GM04504 (cell line): ENCODE measurements at places on chromosomes 13 and 19.
A peak's percentile ranks its signal among the peaks of the same experiment; 100 is the strongest.

DNA sequence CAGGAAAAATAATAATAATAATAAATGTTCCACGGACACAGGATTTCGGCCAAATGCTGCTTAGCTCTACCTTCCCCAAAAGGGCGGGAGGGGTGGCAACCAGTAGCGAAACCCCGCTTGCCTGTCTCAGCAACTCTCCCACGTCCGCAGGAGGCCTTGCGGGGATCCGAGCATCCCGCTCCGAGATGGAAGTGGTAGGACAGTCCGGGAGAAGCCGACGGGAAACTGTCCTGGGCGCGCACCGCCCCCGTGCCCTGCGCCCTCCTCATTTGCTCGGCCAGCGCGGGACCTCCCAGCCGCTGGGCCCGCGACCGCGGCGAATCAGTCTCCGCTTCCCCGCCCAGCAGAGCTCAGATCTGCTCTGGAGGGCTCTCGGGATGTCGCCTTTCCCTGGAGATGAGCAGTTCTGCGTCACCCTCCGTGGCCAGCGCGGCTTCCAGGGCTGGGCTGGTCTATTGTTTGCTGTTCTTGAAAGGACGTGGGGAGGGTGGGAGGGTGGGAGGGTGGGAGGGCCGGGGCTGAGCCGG, 48.9 kb upstream of the PABPC3 start:
- DNase-seq, result peak; percentile 11

- no peak for DNase-seq
These were observed 400.0 kb upstream of the TSHZ3 start for GRCh38 chr19:31749231-31749630.

GRCh38 chr19:5050067-5050656, 81.2 kb downstream of the KDM4B start:
- no peak for DNase-seq

GRCh38 chr13:78197231-78197630, 278.6 kb upstream of the EDNRB start:
- no peak for DNase-seq
